ENCODE measurements at places on chromosomes 12 and 14.

- DNase-seq = no peak
Observed at GRCh38 chr14:34072921-34073320, 122.0 kb upstream of the EGLN3 start.

DNA sequence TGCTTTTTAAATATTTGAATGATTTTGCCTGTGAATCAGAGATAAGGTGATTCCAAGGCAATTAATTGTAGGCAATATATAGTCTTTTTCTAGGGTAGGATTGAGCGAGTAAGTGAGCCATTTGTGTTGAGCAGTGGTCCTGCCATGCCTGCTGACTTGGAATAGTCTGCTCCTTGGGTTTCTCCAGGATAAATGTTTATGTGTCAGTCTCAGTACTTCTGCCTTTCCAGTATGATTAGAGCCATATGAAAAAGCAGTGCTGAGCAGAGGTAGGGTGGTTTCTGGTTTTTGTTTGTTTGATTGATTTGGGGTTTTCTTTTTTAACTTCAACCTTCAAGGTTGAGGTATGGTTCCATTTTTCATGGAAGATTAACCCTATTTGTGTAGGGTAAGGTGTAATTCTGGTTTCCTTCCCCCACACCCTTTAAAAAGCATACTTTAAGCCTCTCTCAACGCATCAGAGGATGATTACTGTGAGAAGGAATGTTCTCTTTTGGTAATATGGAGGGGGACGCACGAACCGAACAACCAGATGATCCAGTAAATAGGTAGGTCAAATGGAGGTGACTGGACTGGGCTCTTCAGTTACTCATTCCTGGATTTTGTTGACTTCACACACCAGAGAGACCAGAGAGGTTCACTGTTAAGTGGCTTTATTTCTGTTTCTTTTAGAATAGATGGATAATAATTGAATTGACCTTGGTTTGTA lies 22.7 kb downstream of the FRMD6 start:
- DNase-seq = no peak

DNA sequence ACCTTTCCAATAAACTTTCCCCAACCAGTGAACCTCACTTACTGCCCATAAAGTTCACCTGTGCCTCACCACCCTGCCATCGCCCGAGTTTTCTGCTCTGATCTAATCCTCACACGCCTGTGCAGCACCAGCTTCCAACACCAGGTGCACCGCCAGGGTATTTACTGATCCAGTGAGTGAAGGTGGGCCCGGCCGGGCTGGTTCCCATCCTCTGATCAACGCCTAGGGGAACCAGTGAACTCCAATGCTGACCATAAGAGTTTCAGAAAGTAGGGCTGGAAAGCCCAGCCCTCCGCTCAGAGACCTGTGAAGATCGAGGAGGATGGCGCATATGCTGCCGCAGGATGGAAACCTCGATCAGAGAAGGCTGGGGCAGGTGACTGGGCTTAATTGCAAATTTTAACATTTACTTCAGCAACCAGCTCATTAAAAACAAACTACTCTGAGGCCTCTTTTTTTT lies 685 bp upstream of the MYL6B start:
- DNase-seq = no peak

DNA sequence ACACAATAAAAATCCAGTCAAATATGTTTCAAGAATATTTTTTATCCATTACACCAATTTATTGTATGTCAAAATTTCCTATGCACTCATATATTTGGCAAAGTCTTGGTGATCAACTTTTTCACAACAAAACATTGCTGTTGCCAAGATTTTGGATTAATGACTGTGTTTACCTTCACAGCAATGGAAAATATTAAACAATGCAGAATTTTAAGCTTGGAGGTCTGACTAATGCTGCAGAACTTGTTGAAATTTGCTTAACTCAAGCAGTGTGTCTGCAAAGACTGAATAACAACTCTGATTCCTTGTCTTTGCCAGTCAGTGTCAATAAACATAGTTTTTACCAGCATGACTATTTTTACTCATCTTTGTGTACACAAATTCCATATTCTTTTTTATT lies 336.4 kb downstream of the CCER1 start:
- no peak for DNase-seq

DNA sequence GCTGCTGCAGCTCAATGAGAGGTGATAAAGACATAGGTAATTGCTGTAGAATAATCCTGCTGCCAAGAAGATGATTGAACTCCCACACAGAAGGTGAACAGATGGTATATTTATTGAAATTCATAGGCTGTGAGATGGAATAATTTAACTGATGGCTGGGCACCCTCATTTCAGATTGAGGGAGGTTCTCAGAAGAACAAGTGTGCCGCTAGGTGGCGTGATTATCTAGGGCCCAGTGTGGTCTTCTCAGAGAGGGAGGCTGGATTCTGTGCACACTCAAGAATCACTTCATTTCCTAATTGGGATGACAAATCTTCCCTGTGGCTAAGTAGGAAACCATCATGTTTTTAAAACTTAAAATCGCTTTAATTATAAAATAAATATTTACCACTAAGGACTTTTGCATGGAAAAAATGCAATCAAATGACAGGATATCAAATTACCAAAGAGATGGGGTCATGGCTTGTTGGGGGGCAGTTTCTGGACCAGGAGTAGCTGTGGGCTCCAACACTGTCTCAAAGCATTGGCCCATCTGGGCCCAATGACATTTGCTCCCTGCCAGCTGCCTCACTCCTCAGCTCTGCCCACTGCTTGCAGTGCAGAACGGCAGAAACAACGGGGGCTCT lies 132.3 kb downstream of the SNAPC1 start:
- DNase-seq = no peak

DNA sequence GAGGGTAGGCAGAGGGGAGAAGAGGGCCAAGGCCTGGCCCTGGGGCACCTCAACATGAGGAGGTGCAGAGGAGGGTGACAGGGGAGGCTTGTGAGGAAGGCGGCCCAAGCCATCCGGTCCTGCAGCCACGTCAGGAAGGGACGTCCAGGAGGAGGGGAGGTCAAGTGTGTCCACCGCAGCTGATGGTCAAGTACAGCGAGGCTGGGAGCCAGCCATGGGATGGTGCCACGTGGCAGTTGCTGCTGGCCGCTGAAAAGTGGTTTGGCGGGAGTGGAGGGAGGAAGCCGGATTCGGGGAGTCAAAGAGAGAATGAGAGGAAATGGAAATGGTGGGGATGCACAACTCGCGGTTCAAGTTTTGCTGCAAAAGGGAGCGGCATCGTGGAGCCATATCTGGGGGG lies 41.2 kb downstream of the PRIMA1 start:
- DNase-seq = no peak

- no peak for DNase-seq
Observed at GRCh38 chr12:95054206-95054605, 19.2 kb downstream of the NR2C1 start.

All from GOT3 (cell line).